ENCODE measurements at places on chromosomes 5 and 9. TPM values are rescaled to one million over a fixed set of nuclear protein-coding genes. Genes with fewer than 3 reads are reported as not detected.

Gene SLC4A9
- 0.21 TPM for total RNA-seq

Gene C9orf50
- total RNA-seq: not detected

Gene SLC36A3
- total RNA-seq: not detected

Gene CCL27
- not detected for total RNA-seq

Gene IRX1
- total RNA-seq: 13.0 TPM

Gene CCDC152
- not detected for total RNA-seq

Gene SOWAHA
- total RNA-seq: 0.24 TPM

Gene DND1
- total RNA-seq: not detected

Gene PCDHGA4
- not detected for total RNA-seq

Gene HTR4
- total RNA-seq: not detected

Gene GPX8
- total RNA-seq: 19.2 TPM

Gene KLHL9
- 24.3 TPM for total RNA-seq

Gene CCNI2
- 0.48 TPM for total RNA-seq

Gene NUTM2F
- not detected for total RNA-seq

Gene ADAMTS6
- total RNA-seq: 17.1 TPM

Gene NUTM2G
- not detected for total RNA-seq

Gene AK6
- total RNA-seq: 26.0 TPM
